ENCODE measurements at places on chromosomes 1 and 21.

GRCh38 chr1:8370905-8371315 lies 53.0 kb downstream of the SLC45A1 start:
- DNase-seq = peak; percentile 51

- no peak for DNase-seq
These were observed 9.0 kb upstream of the CSRP1 start for GRCh38 chr1:201515895-201516294.

DNA sequence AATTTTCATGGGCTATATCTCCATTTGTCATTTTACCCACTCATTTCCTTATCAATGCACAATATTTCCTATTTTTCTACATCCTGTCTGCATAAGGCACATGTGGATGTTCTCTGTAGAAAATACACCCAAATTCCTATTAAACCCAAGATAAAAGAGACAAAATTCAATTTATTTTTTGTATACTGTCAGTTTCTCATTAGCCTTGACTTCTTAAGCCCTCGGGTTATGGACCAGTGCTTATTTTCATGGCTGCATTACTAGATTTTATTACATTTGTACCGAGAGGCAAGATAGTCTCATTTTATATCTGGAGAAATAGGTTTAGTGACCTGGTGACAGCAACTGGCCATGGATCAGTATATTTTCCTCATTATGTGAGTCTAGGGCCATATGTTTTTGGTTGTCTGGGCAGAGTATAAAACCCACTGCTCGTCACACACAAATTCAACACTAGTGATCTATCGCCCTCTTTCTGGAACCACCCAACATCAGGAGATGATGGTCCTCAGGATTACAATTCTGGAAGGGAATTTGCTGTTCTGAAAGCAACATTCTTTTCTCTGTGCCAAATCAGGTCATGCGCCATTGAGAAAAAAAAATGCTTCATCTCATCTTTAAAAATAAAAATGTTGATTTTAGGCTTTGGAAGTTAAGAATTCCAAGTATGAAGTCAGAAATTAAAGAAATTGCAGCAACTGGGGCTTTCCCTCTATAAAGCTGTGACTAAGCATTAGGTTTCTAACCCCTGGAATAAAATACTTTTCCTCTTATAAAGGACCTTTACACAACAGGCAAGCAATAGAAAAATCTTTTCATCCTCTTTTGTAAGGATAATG lies 81.4 kb downstream of the ASTN1 start:
- no peak for DNase-seq

DNA sequence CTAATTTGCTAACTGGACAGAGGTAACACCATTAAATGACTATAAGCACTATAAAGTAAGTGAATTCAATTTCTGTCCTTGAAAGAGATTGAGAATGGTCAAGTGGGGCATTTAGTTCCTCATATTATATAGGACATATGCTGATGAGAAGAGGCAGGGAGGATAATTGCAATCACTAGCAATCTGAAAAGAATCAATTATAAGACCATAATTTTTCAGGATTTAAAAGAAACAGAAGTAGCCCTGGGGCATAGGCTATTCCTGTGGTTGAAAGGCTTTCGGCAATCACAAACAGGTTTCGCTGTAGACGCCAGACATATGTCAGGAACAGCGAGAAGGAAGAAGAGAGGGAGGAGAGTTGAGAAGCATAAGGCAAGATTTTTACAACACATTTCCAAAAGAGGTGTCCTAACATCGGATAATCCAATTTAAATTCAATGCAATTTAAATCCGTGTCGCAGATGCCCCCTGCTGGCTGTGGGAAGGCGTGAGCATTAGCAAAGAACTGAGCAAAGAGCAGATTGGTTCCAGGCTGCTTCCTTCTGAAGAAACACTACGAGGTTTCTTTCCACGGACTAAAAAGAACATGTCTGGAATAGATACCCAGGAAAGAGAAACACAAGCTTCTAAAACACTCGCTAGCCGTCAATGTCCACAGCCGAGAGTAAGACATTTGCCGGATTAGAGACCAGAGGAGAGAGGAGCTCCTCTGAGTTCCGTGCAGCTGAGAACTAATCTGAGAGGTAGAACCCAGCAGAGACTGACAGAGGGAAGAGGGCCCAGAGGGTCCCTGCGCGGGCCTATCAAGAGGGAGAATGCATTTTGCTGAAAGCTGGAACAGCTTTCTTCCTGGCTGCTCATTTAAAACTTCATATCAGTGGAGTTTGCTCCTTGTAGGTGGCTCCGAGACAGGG lies 27.9 kb downstream of the RGS5 start:
- peak; percentile 51 for DNase-seq

- no peak for DNase-seq
These were observed 14.0 kb downstream of the TNNT2 start for GRCh38 chr1:201363467-201363866.

DNA sequence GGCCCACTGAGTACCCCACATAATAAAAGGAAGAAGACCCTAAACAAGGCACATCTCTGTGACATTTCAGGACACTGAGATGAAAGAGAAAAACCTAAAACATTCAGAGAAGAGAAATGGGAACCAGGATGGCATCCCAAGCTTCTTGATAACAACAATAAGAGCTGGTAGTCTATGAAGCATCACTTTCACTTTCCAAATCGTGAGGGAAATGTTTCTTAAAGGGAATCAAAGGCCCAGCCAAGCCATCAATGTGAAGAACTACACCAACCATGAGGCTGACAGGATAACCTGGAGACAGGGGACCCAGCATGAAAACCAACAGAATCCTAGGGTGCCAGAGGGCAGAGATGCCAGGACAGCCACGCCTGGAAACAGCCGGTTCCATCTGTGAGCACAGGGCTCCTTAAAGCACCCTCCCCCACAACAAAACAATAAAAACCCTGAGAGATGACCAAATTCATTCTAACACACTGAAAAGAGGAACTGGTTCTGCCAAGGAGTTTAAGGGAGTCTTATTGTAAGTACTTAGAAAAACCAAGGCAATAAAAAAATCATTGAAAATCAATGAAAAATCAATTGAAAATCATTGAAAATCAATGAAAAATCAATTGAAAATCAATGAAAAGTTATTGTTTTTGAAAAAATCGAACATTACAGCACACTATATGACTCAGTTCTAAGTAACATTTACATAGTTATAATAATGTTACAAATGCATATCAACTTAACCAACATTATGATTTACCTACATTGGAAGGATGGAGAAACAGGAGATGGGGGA lies 141.5 kb upstream of the ERG start:
- no peak for DNase-seq

DNA sequence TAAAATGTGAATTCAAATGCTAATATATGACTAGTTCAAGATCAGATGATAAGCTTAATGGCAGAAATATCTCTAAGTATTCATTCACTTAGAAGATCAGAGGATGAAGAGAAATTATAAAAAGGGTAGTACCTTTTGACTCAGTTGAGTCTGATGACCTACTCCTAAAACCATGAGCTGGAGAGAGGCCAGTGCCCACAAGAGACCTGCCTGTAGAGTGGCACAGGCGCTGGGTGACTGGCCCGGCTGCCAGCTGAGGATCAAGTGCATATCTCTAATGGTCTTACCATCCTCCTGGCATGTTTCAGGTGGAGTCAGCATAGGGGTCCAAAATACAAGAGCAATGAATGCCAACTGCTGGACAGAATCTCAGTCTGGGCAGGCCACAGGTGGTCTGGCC lies 14.1 kb downstream of the DDAH1 start:
- DNase-seq = no peak

- DNase-seq = no peak
These were observed 136.6 kb upstream of the VANGL1 start for GRCh38 chr1:115505148-115505571.

GRCh38 chr1:164801246-164801731 lies 242.3 kb downstream of the PBX1 start:
- DNase-seq = no peak

DNA sequence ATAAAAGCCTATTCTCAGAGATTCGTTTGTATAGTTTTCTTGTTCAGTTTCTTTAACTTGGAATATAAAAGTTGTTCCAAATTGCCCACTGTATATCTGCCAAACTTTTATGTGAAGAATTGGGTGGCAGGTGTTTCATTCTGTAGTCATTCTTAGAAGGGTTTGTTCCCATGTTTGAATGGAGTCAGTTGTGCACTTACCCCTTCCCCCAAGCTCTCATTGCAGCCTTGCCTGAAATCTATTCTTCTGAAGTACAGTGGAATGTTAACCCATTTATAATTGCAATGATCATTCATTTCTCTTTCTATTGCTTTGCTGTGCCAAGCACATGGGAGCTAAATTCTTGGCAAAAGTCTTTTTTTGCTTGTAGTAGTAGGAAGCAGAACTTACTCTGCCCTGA lies 375.3 kb upstream of the C1orf87 start:
- DNase-seq = peak; percentile 39

- no peak for DNase-seq
These were observed 101.5 kb downstream of the ZFYVE9 start for GRCh38 chr1:52243221-52243987.

DNA sequence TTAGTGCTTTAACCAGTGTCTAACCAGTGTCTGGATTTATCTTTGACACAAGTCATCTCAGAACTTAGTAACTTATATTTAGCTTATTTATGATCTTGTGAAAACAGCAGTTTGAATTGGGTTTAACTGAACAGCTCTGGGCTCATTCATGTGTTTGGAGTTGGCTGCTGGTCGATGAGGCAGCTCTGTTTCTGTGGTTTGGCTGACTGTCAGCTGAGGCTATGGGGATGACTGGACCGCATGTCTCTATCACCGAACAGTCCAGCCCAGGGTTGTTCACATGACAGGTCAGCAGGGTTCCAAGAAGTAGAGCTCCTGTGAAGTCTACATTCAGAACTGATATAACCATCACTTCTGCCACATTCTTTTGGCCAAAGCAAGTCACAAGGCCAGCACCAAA lies 29.1 kb upstream of the C21orf91 start:
- DNase-seq = no peak

DNA sequence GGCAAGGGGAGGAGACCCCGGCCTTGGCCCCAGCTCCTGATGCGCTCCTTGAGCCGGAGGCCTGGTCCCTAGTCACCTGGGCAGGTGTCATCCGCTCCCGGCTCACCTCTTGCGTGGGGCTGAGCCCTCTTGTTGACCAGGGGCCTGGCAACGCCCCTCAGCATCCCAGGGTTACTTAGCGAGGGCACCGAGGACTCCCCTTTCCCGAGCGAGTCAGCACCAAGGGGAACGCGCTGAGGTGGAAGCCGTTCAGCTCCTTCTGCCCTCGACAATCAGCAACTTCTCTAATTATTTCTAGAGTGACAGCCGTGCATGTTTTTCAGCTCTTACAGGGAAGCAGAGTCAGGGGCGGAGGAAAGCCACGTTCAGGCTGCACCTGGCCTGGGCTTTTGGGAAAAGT lies 522 bp downstream of the SLC45A1 start:
- no peak for DNase-seq

GRCh38 chr1:179183857-179184256 lies 45.6 kb downstream of the ABL2 start:
- no peak for DNase-seq

DNA sequence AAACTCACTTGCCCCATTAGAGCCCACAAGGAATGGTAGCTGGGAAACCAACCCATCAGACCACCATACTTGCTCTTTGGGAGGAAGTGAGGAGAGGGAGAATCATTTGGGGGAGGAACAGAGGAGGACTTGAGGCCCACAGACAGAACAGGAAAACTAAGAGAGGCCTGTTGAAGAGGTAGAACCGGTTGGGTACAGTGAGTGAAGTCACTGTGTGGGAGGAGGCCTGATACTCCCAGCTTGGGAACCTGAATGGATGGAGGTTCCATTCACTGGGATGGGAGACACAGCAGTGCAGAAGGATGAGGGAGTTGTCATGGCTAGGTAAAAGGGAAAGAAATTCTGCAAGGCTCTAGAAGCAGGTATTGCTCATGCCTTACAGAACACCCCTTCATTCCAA lies 63.4 kb upstream of the PSEN2 start:
- DNase-seq = no peak

DNA sequence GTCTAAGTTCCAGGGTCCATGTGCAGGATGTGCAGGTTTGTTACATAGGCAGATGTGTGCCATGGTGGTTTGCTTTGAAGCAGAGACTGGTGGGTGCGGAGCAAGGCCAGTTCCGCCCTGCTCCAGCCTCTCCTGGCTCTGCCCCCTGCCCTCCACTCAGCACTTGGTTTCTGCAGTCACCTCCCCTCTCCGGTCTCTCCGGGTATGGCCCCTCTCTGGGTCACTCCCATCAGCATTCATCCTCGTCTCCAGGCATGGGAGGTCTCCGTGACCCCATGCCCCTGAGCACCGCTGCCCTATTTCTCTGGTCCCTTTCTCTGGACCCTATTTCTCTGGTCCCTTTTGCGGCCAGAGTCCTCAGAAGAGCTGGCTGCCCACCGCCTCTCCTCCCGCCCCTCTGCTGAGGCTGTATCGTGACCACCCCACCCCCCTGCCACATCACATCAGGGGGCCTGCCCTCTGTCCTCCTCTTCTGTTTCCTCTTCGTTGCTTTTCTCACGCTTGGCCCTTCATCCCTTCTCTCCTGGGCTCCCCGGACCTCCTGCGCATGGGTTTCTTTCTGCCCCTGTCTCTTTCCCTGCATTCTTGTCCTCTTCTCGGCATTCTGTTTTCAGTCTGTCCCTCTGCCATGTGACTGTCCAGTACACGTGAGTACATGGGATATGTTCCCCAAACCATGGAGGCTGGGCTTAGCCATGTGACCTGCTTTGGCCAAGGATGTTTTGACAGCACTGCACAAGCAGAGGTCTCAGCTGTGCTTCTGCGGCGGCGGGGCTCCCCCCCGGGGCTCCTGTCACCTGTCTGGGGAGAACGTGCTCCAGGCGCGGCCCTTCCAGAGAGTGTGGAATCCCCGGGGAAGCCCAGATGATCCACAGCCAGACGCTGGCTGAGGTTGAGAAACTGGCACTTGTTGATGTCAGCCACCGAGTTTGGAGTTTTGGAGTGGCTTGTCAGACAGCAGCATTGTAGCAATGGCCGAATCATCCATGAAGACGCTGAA lies 54.4 kb upstream of the C1orf174 start:
- no peak for DNase-seq

DNA sequence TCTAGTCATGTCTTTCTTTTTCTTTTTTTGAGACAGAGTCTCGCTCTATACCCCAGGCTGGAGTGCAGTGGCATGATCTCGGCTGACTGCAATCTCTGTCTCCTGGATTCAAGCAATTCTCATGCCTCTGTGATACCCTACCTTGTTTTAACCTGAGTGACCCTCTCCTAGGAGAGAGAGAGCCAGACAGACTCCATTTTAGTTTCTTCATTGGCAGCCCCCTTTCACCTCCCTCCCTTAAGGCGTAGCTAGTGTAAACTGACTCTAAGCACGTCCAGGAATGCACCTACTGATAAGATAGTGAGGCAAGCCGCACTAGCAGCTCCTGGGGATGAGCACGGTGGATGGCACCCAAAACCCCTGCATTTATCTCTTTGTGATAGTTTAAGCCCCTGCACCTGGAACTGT lies 5.2 kb upstream of the PKNOX1 start:
- DNase-seq = no peak

- DNase-seq = no peak
These were observed 8.0 kb upstream of the THEMIS2 start for GRCh38 chr1:27864264-27864895.

DNA sequence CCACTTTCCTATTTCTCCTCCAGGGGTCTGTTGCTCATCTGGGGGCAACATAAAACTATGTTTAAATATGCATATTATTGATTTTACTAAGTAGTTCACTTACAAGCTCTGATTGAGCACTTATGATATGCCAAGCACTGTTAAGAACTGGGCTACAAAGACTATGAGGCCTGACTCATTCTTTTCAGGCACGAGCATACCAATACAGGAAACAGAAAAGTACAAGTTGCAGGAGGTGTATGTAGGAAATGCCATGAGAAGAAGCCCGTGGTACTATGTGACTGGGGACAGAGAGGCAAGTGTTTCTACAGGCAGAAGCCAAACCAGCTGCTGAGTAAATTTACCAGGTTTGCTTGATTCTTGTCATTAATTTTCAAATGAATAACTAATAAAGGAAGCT lies 120.4 kb upstream of the PTGFR start:
- DNase-seq = no peak

- no peak for DNase-seq
These were observed 16.5 kb downstream of the MEGF6 start for GRCh38 chr1:3594706-3595377.
